ENCODE measurements at places on chromosomes 3 and 15.

DNA sequence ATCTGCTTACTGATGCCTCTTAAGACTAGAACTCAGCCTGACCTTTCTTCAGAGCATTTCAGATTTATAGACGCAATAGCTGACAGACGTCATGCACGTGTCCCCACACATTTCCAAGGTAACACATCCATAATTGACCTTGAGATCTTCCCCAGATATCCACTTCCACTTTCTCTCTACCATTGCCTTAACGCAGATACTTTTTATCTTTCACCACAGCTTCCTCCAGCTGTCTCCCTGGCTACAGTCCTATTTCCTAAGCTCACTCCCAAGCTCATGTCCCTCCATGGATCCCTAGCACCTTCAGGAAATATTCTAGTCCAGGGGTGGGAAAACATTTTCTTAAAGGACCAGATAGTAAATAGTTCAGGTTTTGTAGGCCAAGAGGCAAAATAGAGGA lies 173.0 kb upstream of the MITF start:
- no peak for DNase-seq

- DNase-seq = no peak
Observed at GRCh38 chr3:105729667-105730066, 139.1 kb downstream of the CBLB start.

- no peak for DNase-seq
Observed at GRCh38 chr15:25862472-25863110, 536 bp downstream of the ATP10A start.

GRCh38 chr3:197149528-197149927 lies 119.9 kb upstream of the MELTF start:
- DNase-seq = no peak

- no peak for DNase-seq
Observed at GRCh38 chr3:188594139-188594538, 440.2 kb downstream of the LPP start.

DNA sequence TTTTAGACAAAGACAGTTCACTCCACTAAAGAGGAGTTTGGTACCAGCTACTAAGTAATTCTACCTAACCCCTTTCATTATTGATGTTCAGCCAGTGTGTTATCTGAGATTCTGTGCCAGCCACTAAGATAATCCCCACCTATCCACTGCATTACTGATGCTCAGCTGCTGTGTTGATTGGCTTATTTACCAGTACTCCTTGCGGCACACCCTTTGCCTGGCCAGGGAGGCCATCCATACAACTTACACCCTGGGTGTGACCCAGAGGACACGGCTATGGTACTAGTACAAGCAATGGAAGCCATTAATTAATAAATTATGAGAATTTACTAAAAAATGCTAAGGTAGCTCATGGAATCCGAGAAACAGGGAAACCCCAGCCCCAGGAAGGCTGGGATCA lies 290.7 kb upstream of the CTNNB1 start:
- no peak for DNase-seq

DNA sequence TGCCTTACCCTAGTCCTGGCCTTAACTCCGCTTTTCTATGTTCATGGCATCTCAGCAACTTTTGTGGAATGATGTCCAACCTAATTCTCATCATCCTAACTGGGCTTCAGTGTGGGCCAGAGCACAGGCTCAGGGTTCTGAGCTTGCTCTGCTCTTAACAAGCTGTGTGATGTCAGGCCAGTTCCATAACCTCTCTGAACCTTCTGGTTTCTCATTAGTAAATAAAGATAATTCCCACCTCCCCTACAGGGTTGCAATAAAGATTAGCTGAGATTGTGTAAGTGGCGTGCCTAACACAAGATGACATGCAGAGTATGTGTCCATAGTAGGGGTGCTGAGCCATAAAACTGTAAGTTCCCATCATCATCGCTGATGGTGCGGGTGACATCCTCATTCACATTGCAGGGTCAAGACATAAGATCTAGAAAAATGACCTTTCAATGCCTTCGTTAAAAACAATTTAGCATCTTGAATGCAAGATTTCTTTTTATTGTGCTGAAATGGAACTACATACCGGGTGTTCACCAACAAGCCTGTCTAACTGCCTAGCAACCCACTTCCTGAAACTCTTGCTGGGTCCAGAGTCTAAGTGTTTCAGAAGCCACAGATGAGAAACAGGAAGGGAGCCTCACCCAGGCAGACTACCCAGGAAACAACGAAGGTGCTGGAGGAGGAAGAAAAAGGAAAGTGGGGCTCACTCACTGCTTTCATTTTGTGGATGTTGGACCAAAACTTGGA lies 36.2 kb downstream of the CDCP1 start:
- DNase-seq = no peak
